ENCODE measurements at places on chromosomes 2 and 18. TPM values are rescaled to one million over a fixed set of nuclear protein-coding genes. Genes with fewer than 3 reads are reported as not detected.

Gene COL4A3
- not detected for total RNA-seq

Gene PSMA8
- total RNA-seq, result not detected

GRCh38 chr2:136653861-136654260 is 111.5 kb upstream of the THSD7B start:
- DNase-seq, result no peak

- DNase-seq, result no peak
Observed at GRCh38 chr18:70469916-70470315, 181.1 kb downstream of the SOCS6 start.

- no peak for DNase-seq
Observed at GRCh38 chr2:174125090-174125489, 123.2 kb downstream of the OLA1 start.

DNA sequence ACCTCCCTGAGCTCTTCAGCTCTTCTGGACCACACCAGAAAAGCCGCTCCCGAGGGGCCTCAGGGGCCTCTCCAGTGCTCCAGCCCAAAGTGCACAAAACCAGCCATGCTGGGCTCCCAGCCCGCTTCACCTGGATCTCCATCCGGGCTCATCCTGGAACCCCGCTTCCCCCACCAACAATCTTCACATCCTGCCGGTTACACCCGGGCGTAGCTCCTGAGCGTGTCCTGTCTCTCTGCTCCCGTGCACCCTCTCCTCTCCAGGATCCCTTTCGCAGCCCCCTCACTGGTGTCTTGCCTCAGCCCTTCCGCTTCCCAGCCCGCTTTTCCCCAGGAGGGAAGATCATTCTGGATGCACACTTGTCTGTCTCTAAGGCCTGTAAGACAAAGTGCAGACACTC is 123.7 kb upstream of the GLI2 start:
- no peak for DNase-seq

- no peak for DNase-seq
Observed at GRCh38 chr2:121101093-121101715, 183.8 kb downstream of the TFCP2L1 start.

All from A172 (cell line).